ENCODE measurements at places on chromosomes 3 and 15. TPM values are rescaled to one million over a fixed set of nuclear protein-coding genes. Genes with fewer than 3 reads are reported as not detected.

FYCO1 gene
- total RNA-seq = 29.9 TPM

HEG1 gene
- total RNA-seq = 32.6 TPM

FBLN2 gene
- 18.0 TPM for total RNA-seq

TEX55 gene
- not detected for total RNA-seq

SAXO2 gene
- 0.22 TPM for total RNA-seq

DPPA4 gene
- not detected for total RNA-seq

LMOD3 gene
- total RNA-seq = not detected

FGF12 gene
- 0.22 TPM for total RNA-seq
